ENCODE measurements at places on chromosomes 5 and 9. TPM values are rescaled to one million over a fixed set of nuclear protein-coding genes. Genes with fewer than 3 reads are reported as not detected.

DNA sequence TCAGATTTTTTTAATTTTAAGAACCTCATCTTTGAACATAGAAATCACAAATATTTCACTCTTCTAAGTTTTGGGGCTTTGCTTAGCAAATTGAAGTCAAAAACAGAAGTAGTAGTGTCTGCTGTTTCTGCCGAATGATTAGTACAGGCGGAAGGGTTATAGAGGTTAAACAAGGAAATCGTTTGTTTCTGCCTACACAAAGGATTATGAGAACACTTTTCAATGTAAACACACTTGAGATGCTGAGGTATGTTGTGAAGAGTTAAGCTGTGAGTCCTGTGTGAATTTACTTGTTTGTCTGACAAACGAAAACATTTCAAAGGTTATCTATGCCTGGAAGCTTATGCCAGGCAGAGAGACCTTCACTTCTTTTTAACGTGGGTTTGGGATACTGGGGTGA is 224.8 kb downstream of the CETN3 start:
- DNase-seq: no peak

- peak; percentile 90 for DNase-seq
These were observed 103.8 kb upstream of the SLC1A3 start for GRCh38 chr5:36502608-36503007.

DNA sequence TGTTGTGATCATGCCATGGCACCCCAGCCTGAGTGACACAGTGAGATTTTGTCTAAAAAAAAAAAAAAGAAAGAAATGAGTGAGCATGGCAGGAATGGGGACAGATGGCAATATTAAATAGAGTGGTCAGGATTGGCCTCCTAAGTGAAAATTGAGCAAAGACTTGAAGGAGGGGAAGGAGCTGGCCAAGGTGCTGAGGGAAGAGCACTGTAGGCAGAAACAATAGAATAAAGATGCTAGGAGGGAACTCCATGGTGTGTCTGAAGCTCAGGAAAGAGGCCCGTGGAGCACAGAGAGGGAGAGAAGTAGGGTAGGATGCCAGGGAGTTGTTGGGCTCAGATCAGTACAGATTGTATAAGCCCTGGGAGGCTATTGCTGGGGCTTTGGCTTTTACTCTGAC is 64.4 kb upstream of the PCAT7 start:
- DNase-seq: peak; percentile 6

GRCh38 chr9:16043756-16044578 is 491.1 kb downstream of the CCDC171 start:
- no peak for DNase-seq

DNA sequence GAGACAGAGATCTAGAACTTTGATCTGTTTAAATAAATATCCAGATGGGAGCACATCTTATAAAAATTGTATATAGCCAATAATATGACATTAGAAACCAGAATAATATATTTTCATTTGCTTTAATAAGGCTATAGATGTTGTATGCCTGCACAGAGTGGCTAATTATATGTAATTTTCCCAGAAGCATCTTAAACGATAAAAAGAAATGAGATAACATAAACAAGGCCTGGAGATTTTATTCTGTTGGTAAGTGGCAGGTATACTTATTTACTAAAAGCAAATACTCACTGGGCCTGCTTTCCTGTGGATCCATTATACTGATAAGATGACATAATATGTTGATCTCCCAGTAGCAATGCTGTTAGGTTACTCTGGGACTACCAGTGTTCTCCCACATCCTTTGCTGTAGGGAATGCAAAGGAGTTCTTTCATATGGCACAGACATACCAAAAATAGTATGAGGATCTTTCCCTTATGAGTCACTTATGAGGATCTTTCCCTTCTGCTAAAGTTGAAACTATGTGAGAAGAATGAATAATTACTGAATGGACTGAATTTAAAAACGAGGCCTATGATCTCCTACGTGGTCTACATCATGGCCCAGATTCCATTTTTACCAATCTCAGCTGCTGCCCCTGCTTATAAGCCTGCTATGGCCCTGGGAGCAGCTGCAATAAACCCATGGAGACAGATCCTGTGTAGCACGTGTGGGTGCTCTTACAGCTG is 112.1 kb downstream of the NUDT12 start:
- peak; percentile 53 for DNase-seq

- DNase-seq: no peak
These were observed 43.4 kb upstream of the IL17B start for GRCh38 chr5:149422366-149423048.

- no peak for DNase-seq
These were observed 150.9 kb downstream of the FGF18 start for GRCh38 chr5:171570244-171570825.

DNA sequence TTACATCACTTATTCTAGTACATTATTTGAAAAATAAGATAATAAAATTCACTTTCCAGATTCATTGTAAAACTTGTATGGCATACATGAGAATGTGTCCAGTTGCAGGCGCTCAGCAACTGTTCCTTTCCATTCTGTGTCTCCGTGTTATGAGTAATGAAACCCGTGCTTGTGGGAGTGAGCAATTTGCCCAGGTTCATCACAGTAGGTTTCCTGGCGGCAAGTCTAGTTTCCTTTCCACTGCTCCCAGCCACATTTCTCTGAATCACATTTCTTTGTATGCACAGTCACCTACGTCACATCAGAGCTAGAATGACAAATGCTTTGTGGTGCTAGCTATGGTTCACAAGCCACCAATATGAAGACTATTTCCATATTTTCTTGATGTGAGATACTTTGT is 39.9 kb downstream of the MOCS2 start:
- DNase-seq: peak; percentile 91

DNA sequence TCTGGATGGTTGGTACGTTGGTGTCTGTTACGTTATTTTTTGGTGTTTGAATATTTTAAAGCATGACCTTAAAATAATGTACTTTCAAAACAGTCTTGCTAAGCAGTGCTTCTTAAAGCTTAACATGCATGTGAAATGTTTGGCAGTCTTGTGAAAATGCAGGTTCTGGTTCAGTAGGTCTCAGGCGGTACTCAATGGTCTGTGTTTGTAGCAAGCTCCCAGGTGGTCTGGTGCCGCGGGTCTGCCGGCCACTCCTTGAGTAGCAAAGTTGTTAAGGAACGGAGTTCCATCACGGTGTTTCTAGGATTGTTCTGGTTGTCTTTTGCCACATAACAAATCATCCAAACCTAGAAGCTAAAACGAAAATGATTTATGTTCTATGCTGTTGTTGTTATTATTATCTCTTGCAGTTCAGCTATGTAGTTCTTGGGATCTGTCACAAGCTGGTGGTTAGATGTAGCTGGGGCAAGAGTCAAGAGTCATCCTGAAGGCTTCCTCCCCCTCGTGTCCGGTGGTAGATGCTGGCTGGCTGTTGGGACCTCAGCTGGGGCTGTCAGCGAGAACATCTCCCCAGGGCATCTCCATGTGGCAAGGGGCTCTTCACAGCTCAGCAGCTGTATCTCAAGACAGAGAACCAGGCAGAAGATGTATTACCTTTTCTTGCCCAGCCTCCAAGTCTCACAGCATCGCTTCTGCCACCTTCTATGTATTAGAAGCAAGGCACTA is 186.8 kb downstream of the PALM2AKAP2 start:
- DNase-seq: no peak

DNA sequence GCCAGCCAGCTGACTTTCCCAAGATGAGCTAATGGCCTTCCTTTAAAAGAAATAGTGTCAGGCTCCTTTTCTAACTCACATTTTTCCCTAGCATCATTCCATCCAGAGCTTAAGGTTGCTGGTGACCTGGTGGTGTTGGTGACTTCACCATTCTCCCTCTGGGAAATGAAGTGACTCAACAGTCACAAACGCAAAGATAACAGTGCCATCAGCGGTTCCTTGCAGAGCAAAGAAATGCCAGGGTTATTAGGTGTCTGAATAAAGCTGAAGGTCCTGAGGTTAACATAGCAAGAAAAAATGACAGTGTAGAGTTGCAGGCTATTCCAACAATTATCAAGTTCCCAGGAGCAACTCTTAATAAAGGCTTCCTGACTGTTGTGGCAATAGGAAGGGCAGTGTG is 111.8 kb upstream of the SLC44A1 start:
- DNase-seq: peak; percentile 87

ADAMTSL2 gene
- total RNA-seq: not detected

- DNase-seq: no peak
These were observed 32.6 kb upstream of the GPX3 start for GRCh38 chr5:150987746-150988145.

GRCh38 chr5:136191304-136192014 is 1.5 kb downstream of the SMIM32 start:
- DNase-seq: peak; percentile 47

SLC36A3 gene
- not detected for total RNA-seq

GRCh38 chr9:29575219-29575618 is 2001.9 kb upstream of the C9orf72 start:
- DNase-seq: no peak

DNA sequence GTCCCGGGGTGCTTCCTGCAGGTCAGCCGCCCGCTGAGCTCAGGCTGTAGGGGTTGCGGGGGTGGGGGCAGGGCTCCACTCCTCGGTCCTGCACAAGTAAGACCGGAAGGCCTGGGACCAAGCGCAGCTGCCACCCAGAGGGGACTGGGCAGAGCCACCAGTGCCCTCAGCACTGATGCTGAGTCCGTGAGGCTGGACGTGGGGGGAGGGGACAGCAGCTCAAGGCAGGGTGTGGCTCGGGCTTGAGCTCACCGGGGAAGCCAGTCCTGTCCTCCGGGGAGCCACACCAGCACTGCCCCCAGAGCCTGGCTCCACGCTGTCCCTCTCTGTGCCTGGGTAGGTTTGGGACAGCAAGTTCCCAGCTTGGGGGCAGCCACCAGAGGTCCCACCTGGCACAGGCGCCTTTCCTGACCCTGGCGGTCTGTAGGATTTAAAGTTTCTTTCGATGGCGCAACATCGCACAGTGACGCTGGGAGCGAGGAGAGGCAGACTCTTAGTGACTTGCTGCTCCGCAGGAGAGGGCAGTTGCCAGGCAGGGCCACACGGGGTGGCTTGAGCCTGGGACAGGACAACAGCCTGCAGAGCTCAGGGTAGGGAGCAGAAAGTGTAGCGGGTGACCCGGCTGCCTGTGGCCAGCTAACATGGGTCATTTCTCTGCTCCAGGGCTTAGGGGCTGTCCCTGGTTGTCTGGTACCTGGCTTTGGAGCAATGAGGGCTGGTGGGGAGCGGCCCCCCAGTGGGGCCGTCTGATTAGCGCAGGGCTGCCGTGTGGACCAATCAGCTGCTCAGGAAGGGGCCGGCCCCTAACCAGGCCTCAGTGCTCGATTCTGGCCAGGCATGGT is 5.7 kb downstream of the LCN1 start:
- DNase-seq: no peak

GRCh38 chr9:135239100-135239768 is 151.8 kb downstream of the OLFM1 start:
- no peak for DNase-seq

CSF1R gene
- not detected for total RNA-seq

PLGRKT gene
- 73.3 TPM for total RNA-seq

FBXL7 gene
- total RNA-seq: 0.92 TPM

DNA sequence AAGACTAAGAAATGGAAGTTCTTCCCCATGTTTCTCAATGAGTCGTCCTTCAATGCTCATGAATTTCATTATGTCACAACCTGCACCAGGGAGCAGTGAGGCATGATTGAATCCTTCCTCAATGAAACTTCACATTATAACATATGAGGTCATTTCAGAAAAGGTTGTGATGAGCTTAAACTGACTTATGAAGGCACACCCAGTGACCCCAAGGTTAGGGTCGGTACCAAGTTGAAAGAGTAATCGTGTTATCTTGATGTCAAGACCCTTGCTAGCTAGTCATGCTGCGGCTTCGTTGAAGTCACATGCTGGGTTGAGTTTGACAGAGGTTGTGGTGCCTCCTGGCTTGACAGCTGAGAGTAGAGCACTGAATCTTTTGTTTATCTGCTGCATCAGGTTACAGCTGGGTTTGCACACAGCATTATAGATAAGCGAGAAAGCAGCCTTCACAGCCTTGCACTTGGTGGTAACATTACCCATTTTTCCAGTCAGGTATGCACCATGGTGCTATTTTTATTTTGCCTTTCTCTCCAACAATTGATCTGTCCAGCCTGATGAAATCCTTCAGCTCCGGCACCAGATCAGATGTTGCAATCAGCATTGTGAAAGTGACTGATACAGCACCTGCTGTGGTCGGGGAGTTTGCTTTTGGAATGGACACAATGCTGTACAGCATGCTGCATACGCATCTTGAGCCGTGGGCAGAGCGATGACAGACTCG is 133.2 kb downstream of the ERCC6L2 start:
- no peak for DNase-seq

TAF11L10 gene
- not detected for total RNA-seq

LCN9 gene
- not detected for total RNA-seq

PCDH1 gene
- total RNA-seq: 2.7 TPM

GRCh38 chr9:34876096-34876495 is 82.0 kb upstream of the PHF24 start:
- no peak for DNase-seq

DNA sequence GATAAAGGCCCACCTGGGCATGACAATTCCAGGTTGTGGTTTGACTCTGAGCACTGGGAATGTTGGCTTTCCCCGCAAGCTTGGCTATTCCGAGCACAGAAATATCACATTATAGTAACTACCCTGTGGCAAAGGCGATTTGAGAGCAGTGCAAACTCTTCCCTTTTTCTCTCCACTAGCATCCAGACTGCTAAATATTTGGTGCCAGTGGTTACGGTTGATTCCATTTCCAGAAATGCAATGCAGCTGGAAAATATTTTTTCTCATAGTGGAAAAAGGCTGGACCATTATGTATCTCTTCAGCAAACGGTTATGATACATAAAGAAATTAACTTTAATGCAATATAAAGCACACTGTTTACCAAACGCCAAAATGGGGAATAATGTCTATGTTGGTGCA is 158.0 kb downstream of the ENC1 start:
- DNase-seq: no peak

DNA sequence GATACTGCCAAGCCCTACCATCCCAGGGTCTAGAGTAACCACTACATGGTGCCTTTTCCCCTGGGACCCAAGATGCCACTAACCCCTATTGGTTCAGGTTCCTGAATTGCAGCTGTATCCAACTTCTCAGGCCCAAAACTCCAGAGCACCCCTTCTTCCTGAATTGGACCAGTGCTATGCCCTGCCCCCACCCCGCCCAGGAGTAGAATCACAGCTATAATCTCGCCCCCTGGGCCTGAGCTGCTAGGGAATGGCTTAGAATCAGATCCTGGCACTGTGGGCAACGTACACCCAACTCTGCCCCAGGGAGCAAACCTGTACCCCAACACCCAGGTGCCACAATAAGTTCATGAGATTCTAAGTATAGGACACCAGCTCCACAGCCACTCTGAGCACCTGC is 206.3 kb downstream of the CACNA1B start:
- DNase-seq: no peak

DNA sequence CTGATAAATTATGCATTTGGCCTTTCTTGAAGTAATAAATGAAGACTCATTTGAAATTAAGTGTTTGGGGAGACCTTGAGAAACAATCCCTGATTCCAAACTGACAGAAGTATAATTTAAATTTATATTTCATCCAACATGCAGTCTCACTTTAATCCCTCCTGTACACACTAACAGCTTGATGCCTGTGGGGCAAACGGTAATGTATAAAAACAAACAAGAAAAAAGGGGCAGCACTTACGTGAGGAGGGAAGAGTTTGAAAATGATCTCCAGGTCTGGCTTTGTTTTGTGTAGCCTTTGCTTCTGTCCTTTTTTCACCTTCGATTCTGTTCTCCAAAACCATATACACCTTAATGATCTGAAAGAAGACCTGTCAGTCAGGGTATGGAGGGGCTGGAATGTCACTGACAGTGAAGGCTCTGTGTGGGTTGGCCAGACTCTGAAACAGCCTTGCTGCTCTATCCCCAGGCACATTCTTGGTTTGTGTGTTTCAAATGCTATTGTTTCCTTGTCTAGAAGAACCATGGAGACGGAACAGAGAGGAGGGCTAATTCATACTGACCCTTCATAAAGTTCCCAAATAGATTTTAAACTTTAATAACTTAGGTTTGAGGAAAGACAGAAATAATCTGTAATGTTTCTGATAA is 338.2 kb upstream of the WWC1 start:
- DNase-seq: no peak

All from Daoy (cell line).